ENCODE measurements at places on chromosomes 16 and 17. TPM values are rescaled to one million over a fixed set of nuclear protein-coding genes. Genes with fewer than 3 reads are reported as not detected.
A peak's percentile ranks its signal among the peaks of the same experiment; 100 is the strongest.

DNA sequence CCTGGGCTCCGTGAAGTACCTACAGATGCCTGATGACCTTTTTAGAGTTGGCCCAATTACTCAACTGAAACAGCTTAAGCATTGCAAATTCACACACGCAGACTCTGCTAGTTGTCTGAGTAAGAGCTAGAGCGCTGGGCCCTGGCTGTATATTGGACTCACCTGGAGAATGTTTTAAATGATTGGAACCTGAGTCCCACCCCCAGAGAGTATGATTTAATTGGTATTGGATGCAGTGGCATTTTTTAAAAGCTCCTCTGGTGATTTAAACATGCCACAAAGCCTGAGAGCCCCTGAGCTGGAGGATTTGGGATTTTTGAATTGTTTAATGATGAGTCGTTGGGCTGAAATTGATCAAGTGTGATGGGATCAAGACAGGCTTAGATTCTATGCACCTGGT is 143.9 kb upstream of the SDK2 start:
- DNase-seq: no peak

Gene ZFHX3
- total RNA-seq: 0.54 TPM

Gene ARL5C
- total RNA-seq: not detected

- DNase-seq: no peak
These were observed 58.7 kb downstream of the EFCAB5 start for GRCh38 chr17:30000001-30000754.

Gene SLC6A2
- not detected for total RNA-seq

DNA sequence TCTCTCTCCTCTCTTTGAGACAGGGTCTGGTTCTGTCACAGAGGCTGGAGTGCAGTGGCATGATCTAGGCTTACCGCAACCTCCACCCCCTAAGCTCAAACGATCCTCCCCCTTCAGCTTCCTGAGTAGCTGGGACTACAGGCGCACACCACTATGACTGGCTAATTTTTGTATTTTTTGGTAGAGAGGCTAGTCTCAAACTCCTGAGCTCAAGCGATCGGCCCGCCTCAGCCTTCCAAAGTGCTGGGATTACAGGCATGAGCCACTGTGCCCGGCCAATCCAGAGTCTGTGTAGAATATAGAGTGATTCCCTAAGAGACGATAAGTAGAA is 65.8 kb upstream of the RPH3AL start:
- DNase-seq: peak; percentile 56

DNA sequence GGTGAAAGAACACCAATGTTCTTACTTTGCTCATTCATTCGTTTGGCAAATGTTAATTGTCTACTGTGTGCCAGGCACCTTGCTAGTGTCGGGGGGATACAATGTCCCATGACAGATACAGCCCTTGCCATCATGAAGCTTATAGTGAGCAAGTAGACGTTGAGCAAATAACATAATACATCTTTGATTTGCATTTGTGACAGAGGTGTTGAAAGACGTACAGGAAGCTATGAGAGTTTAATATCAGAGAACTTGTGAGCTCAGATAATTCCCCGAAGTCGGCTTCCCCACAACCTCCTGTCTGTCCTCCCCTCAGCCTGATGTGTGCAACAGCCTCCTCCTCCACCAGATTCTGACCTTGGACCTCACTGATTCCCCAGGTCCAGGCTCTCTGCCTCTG is 138.0 kb upstream of the SDK2 start:
- no peak for DNase-seq

GRCh38 chr17:74882517-74883240 is 9.9 kb upstream of the FDXR start:
- no peak for DNase-seq

Gene CLCN7
- total RNA-seq: 45.0 TPM

GRCh38 chr16:13926464-13926863 is 6.5 kb downstream of the ERCC4 start:
- no peak for DNase-seq

DNA sequence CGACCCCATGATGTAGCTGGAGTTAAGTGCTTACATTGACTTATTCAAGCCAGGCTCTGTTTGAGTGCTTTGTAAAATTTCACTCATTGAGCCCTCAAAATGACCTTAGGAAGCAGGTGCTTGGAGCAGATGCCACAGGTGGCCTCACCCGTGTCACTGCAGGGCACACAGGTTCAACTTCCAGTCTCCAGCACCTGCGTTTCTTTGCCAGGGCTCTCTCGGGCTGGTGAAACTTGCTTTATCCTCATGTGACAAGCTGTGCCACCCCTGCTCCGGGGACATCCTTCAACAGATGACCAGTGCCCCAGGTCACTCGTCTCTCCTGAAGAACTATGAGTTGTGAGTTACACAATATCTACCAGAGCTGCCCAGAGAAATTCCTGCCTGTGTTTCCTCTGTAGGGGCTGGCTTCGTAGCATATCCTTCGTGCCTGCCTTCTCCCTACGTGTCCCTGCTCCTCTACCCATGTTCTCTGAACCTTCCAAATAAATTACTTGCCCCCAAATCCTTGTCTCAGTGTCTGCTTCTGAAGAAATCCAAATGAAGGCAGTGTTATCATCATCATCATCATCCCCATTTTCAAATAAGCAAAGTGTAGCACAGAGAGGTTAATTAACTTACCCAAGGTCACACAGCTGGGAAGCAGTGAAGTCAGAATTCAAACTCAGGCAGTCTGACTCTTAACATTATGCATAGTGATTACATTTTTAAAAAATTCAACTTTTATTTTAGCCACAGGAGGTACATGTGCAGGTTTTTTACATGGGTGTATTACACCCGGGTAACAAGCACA is 352.5 kb downstream of the NPIPA8 start:
- DNase-seq: no peak

GRCh38 chr16:17471719-17472461 is 1.1 kb upstream of the XYLT1 start:
- no peak for DNase-seq

DNA sequence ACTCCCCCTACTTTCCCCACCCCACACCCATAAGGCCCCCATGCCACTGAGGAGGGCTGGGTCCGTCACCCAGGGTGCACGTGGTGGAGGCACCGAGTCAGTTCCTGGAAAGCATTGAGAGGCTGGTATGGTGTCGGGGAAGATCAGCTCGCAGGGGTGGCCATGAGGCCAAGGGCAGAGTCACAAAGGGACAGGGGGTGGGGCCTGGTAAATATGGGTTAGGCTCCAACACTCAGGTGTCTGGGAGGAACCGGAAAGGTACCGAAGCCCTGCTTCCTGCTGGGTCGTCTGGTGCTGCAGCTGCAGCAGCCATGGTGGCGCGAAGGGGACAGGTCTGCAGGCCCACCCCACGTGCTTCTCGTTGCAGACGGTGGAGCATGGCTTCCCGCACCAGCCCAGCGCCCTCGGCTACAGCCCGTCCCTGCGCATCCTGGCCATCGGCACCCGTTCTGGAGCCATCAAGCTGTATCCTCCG is 30.2 kb downstream of the LLGL2 start:
- DNase-seq: no peak

GRCh38 chr17:2368359-2368758 is 31.1 kb downstream of the SGSM2 start:
- DNase-seq: no peak

Gene FOXL1
- not detected for total RNA-seq

DNA sequence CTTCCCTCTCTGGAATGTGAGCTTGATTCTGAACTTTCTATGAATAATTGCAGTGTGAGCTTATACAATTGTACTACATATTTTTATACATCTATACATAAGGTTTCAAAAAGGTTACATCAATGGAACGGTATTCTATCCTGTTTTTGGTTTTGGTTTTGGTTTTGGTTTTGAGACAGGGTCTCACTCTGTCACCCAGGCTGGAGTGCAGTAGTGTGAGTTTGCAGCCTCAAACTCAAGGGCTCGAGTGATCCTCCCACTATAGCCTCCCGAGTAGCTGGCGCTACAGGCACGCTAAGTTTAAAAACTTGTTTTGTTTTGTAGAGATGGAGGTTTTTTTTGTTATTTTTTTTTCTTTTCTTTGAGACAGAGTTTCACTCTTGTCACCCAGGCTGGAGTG is 1.1 kb downstream of the CTRB1 start:
- peak; percentile 31 for DNase-seq

Gene OR3A2
- 7.2 TPM for total RNA-seq

GRCh38 chr16:4675864-4676786 is 17.2 kb upstream of the NUDT16L1 start:
- DNase-seq: peak; percentile 73

DNA sequence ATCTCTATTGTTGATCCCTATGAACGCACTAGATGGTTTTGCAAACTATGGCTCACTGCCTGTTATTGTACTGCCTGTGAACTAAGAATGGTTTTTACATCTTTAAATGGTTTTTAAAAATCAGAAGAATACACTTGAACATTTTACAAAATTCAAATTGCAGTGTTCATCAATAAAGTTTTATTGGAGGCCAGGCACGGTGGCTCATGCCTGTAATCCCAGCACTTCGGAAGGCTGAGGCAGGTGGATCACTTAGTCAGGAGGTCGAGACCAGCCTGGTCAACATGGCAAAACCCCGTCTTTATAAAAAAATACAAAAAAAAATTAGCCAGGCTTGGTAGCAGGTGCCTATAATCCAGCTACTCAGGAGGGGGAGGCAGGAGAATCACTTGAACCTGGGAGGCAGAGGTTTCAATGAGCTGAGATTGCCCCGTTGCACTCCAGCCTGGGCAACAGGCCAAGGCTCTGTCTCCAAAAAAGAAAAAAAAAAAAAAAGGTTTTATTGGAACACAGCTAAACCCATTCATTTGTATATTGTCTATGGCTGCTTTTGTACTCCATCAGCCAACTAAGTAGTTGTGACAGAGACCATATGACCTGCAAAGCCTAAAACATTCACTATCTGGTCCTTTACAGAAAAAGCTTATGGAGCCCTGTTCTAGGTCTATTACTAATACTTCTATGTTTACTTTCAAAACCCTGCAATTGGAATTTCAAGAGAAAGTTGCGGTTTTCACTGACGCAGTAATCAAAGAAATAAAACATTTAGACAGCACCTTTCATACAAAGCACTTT is 18.9 kb downstream of the IKZF3 start:
- no peak for DNase-seq

DNA sequence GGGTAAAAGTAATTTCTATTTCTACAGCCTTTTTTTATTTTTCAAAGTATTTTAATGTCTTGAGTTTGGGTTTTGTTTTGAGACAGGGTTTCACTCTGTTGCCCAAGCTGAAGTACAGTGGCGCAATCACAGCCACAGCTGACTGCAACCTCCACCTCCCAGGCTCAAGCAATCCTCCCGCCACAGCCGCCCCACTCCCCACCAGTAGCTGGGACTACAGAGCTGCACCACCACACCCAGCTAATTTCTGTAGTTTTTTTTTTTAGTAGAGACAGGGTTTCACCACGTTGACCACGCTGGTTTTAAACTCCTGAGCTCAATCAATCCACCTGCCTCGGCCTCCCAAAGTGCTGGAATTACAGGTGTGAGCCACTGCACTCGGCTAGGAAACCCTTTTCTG is 44.0 kb downstream of the TUBD1 start:
- peak; percentile 67 for DNase-seq

DNA sequence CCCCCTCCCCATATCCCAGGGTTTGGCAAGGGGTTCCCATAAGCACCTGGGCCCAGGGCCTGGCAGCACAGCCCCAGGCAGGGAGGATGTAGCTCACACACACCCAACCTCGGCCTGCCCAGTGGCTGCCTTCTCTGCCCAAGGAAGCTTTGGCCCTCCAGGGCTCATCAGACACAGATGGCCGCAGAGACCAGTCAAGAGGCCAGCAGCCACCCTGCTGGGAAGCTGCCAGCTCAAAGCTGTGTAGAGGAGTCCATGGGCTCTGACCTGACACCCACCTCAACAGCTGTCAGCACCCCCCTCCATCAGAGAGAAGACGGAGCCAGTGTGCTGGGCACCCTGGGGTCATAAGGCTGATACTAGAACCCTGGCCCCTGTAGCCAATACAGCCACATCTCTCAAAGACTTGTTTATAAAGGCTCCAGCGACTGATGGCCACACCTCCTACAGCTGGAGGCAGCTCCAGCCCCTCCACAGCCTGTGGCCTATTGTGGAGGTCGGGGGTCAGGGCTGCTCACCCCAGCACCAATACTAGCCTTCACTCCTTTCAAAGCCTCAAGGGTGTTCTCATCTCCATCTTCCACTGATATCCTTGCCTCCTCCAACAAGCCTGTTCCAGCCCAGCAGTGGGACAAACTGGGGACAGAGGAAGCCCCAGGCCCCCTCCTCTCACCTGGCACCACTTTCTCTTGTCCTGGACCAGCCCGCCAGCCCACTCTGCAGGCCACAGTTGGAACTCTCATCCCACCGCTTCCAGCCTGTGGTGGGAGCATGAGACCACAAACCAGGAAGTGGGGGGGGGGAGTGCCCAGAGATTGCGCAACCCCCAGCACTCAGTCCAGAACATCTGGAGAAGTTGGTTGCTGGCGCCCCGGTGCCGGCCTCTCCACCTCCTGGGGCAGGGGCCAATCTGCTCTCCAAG is 2.2 kb upstream of the MPG start:
- DNase-seq: no peak

Gene INCA1
- total RNA-seq: 0.29 TPM

DNA sequence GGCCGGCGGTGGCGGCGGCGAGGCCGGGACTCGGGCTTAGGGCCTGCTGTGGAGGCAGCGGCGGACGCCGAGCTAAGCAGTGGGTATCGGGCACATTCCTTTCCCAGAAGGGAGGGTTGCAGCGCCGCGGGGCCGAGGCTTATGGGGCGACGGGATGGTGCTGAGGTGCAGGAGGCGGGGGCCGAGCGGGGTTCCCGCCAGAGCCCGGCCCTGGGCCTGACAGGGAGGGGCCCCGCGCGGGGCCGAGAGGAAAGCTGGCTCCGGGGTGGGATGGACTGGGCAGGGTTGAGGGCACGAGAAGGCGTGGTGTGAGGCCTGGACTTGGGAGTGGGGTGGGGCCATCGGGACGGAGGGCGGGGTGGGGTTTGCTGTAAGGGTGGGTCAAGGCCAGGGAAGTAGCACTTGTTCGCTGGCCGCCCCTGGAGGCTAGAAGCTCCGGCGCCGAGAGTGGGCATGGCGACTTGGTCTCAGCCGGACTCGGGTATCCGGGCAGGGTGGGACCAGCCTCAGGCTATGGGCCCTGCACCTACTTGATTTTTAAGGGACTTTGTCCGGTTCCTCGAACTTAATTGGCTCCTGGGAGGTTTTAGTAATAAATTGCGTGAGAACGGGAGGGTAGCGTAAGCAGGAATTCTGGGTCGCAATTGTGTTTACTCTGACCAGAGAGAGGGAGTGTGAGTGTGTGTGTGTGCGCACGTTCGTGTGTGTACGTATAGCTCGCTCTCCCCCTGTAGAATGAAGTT is 396 bp downstream of the NFE2L1 start:
- no peak for DNase-seq

GRCh38 chr17:48597778-48598631 is 4.4 kb upstream of the HOXB5 start:
- no peak for DNase-seq
